Activated T-cell treated with anti-CD3 and anti-CD28 coated beads, Interleukin-2, amount 50 U/mL, for 4 hours (primary cell): ENCODE measurements at places on chromosomes 5 and 9. TPM values are rescaled to one million over a fixed set of nuclear protein-coding genes. Genes with fewer than 3 reads are reported as not detected.
A peak's percentile ranks its signal among the peaks of the same experiment; 100 is the strongest.

The PGM5 gene
- not detected for total RNA-seq

GRCh38 chr5:179431221-179431824, 86.1 kb upstream of the ADAMTS2 start:
- DNase-seq: no peak

- DNase-seq: no peak
Measured at GRCh38 chr5:19175776-19176570, 812.0 kb downstream of the CDH18 start.

GRCh38 chr5:42360056-42360455, 63.2 kb upstream of the GHR start:
- DNase-seq: no peak

DNA sequence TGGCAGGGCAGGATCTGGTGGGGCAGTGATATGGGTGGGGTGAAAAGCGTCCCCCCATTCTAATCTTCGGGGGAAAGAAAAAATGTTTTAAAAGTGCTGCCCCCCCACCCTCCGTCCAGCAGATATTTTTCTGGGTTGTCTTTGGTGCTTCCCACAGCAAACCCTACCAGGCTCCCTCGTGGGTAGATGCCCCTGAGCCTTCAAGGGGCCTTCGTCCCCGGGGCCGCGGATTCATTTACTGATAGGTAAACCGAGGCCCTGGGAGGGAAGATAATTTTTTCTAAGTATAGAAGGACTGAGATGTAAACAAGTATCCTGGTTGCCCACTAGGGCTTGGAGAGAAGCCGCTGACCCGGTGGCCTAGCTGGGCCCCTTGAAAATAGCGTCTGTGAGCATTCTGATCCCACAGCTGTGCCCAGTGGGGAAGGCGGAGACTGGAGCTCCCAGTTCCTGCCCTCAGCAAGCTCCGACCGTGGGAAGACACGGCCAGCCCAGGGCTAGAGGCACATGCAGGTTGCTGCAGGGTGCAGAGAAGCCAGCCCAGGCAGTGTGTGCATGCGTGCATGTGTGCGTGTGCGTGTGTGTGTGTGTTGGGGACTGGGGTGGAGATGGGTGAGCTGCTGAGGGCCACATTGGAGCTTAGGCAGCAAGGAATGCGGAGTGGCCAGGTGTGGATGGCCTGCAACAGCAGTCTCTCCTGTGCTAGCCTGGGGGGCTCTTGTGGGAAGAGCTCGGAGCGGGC, 6.0 kb upstream of the RXRA start:
- DNase-seq: no peak

- no peak for DNase-seq
Measured at GRCh38 chr9:129306318-129306973, 128.4 kb upstream of the IER5L start.

The RGP1 gene
- total RNA-seq: 15.3 TPM

GRCh38 chr9:134335486-134336220, 9.4 kb downstream of the RXRA start:
- no peak for DNase-seq

GRCh38 chr9:124163760-124164255, 93.9 kb upstream of the NEK6 start:
- DNase-seq: no peak

DNA sequence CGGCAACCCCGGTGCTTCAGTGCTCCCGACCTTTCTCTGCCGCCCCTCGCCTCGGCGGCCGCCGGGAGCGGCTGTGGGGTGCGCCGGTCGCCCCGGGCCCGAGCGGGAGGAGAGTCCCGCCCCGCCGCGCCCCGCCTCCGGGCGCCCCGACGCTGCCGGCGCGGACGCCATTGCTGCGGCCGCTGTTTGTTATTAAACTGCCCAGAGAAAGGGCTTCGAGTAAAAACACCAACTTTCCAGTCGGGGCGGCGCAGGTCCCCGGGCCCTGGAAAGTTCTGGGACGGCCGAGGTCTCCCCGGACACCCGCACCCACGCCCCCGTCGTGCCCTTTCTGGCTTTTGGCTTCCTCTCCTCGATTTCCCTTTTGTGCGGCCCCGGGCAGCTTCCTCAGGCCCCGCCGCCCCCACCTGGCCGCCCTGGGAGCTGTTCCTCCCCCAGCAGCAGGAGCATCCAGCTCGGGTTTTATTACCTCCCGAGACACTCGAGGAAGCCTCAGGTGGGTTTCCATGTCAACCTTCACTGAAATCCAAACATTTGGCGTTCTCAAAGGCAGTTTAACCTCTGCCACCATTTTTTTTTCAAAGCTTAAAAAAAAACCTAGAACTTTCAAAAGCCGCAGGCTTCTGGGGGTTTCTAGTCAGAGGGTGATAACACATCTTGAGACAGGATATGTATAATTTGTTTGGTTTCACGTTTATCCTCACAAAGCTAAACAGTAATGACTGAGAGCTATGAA, 334.4 kb downstream of the CWC27 start:
- peak; percentile 33 for DNase-seq

DNA sequence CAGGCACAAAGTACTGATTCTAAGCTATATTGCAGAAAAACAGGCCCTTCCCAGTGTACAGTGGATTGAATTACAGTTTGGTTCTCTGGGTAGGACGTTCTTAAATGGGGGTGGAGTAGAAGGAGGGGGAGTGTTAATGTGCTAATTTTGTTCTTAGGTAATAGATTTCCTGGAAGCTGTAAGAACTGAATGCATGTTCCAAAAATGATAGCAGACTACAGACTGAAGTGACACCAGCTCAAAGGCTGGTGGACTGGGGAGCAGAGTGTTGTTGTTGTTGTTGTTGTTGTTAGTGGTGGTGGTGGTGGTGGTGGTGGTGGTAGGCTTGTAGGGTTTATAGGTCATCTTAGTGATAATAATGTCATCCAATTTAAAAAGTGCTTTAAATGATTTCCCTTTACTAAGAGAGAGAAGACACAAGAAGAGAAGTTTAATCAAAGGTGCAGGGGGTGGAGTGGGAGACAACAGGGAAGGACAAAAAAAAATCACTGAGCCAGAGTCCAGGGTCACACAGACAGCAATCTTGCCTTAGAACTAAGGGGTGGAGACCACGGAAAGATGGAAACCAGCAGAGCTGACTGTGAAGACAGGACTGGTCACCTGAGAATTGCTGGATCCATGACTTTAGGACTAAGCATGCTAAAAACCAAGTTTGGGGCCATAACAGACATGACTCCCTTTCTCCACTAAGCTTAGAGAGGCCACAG, 27.0 kb downstream of the TTLL11 start:
- DNase-seq: no peak

DNA sequence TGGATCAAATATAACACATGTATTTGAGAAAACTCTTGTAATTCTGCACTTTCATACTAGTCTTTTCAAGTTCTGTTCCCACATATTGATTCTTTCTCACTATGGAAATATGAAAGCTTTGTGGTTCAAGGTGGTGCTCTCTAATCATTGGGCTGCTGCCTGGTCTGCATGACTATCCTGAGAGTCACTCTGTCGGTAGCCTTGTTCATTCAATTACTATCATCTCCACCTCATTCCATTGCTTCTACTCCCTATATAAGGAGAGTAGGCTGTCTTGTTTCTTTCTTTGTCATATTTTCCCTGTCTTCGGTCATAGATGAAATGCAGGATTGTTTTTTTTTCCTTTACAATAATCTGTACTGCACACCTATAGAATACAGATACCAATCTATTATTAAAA, 341.4 kb upstream of the ACTBL2 start:
- DNase-seq: no peak

GRCh38 chr9:137044037-137044436, 1.9 kb downstream of the NPDC1 start:
- DNase-seq: no peak

The ANKRD34B gene
- not detected for total RNA-seq

The BTNL8 gene
- total RNA-seq: not detected

GRCh38 chr9:134045841-134046544, 20.7 kb downstream of the BRD3OS start:
- no peak for DNase-seq

GRCh38 chr5:176420086-176420485, 3.7 kb upstream of the CLTB start:
- no peak for DNase-seq

- no peak for DNase-seq
Measured at GRCh38 chr9:129748249-129748648, 4.6 kb downstream of the PTGES start.

DNA sequence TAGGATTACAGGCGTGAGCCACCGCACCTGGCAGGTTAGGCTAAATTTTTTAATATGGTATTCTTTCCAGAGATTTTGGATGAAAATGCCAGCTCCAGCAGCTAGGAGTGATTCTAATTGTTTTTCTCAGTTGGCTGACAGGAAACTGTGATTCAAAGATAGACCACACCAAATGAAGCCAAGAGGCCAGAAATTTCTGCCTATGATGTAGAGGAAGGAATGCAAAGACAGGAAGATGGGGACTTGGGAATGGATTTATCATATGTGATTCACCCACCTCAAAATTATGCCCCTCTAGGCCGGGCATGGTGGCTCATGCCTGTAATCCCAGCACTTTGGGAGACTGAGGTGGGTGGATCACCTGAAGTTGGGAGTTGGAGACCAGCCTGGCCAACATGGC, 53.3 kb downstream of the UGCG start:
- DNase-seq: no peak

The C9orf85 gene
- total RNA-seq: 11.4 TPM
